Activated CD4-positive, alpha-beta memory T cell treated with anti-CD3 and anti-CD28 coated beads, Interleukin-2, amount 10 ng/mL, durations not matched to agents 7 days and 5 days (primary cell): ENCODE measurements at places on chromosomes 16 and 17.

DNA sequence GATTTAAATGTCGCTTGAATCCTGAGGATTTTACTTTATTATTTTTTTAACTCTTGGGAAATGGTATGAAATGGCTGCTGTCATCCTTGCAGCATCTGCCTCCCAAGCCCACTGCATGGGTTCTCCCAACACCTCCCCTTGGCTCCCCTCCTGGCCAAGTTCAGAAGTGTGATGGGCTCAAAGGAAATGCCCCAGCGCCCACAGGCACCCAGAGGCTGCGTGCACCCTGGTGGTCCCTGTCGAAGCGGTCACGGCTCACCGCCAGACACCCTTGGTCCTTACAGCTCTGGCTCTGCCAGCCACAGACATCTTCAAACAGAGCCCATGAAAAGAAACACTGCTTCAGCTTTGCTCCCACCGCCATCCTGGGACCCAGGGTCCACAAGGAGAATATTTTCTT is 334.7 kb downstream of the SOX9 start:
- DNase-seq, result no peak

GRCh38 chr16:17691899-17692176 is 221.1 kb upstream of the XYLT1 start:
- DNase-seq, result no peak

DNA sequence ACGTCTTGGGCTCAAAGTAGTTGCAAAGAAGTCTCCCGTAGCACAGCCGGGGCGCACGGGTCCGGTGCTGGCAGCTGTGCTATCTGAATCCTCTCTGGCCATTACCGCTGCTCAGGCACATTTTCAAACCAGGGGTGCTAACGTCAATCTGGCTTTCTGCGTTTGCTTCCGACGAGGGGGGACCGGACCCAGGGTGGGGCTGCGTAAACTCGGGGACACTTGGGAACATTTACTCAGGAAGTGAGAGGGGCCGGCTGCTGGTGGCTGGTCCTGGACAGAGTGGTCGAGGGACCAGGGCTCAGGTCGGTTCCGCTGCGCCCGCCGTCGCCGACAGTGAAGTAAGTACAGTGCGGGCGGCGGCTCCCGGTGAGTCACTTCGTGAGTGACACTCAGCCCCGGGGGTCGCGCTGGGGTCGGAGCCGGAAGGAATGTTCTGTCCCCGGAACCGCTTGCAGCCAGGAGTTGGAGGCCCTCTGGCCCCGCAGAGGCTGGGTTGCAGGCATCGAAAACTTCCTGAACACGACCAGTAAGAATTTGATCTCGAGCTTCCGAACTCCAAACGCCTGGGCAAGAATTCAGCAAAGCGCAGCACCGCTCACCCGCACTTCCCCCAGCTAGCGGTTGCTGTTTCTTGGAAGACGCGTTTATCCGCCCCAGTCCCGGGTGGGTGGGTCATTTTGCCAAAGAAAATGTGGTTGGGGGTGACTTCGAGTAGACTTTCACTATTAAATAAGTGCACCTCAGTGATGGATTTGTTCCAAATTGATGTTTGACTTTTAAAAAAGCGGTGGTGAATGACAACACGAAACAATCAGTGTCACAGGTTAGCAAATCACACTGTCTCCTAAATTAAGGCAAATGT is 1.4 kb upstream of the HS3ST3B1 start:
- DNase-seq, result peak; percentile 55

DNA sequence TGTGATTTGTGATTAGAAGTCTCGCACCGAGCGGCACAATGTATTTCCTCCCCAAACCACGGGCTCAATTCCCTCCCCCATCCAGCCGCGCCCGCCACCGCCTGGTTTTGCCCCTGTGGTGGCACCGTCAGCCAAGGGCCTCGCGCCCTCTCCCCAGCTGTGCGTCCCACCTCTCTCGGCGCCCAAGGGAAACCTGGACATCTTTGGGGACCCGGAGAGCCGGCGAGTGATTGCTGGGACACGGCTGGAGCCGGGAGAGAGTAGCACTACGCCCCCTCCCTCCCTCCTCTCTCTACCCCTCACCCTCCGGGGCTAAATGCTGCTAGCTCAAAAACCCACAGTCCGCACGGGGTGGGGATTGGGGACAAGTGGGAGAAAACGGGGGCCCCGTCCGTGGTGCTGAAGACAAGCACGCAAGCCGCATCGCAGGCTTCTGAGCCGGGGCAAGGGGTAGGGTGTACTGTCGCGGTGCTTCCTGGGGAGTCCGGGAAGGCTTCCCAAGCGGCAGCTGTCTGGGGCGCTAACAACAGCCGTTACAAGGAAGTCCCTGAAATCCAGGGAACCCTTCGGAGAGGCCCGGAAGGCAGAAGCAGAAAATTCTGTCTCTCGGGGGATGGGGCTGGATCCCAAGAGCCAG is 1.4 kb downstream of the CBLN1 start:
- no peak for DNase-seq

- peak; percentile 49 for DNase-seq
Observed at GRCh38 chr17:19371259-19372010, 6.9 kb upstream of the MAPK7 start.

DNA sequence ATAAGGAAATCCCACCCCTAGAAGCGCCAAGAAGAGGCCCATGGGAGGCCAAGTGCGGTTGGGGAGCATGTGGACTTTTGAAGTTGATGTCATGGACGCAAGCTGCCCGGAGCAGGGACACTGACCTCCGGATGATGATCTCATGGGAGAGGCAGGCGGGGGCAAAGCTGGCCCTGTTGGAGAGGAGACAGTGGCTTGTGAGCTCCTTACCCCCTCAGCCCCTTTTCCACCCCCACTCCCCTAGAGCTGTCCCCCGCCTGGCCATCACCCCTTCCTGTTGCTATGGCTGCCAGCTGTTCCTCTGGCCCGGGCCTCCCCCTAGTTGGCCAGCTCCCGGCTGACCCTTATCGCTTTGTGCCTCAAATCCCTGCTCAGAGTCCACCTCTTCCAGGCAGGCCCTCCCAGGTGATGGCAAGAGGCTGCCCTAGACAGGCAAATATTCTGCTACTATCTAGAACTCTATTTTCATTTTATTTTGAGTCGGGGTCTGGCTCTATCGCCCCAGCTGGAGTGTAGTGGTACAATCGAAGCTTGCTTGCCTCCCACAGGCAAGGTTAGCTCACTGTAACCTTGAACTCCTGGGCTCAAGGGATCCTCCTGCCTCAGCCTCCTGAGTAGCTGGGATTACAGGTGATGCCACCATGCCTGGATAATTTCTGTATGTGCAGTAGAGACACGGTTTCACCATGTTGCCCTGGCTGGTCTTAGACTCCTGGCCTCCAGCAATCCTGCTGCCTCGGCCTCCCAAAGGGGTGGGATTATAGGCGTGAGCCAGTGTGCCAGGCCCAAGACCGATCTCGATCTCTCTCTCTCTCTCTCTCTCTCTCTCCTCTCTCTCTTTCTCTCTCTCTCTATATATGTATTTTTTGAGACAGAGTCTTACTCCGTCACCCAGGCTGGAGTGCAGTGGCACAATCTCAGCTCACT is 6.6 kb downstream of the NOTUM start:
- DNase-seq, result no peak

DNA sequence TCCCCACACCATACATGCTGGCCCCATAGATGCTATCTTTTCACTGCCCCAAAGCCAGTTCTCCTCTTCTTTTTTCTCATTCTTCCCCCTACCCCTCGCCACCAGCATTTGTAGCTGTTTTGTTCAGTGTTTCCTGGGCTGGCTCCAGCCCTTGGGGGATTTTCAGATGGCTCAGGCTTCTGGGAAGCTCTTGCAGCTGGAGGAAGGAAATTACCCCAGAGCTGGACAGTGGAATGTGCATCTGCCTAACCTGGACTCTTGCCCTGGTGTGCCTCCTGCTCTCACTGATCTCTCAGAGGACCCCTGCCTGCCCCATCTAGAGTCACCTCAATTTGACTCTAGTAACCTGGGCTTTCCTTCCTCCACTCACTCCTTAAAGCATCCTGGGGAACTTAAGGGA is 82.8 kb downstream of the MYH13 start:
- no peak for DNase-seq

GRCh38 chr17:77802333-77802615 is 156.2 kb upstream of the TNRC6C start:
- no peak for DNase-seq
